Stomach (tissue), 19 donors: ENCODE measurements at places on chromosomes 12 and 14. TPM values are rescaled to one million over a fixed set of nuclear protein-coding genes. Genes with fewer than 3 reads are reported as not detected.

CLEC9A gene
- total RNA-seq, result not detected

DNA sequence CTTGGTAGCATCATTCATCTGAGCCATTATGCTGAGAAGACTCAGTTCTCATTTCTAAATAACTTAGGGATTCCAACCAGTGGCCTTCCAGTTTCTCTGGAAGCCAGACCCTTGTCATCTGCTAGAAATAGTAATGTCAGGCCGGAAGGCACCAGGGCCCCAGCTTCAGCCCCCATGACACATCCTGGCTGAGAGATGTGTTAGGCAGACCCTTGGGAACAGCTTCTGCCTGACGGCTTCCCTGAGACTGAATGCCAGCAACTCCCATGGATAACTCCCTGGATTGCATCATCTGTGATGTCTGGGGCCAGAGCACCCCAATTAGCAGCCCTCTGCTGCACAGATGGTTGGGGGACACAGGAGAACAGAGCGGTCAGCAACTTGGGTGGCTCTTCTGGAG is 583.5 kb upstream of the TBX3 start:
- H3K27ac ChIP-seq, result no peak overlapping the region
- no peaks in the 10 kb centered on the region for H3K27me3 ChIP-seq
- no peaks in the 10 kb centered on the region for H3K4me1 ChIP-seq
- H3K4me3 ChIP-seq, result no peak overlapping the region

DNA sequence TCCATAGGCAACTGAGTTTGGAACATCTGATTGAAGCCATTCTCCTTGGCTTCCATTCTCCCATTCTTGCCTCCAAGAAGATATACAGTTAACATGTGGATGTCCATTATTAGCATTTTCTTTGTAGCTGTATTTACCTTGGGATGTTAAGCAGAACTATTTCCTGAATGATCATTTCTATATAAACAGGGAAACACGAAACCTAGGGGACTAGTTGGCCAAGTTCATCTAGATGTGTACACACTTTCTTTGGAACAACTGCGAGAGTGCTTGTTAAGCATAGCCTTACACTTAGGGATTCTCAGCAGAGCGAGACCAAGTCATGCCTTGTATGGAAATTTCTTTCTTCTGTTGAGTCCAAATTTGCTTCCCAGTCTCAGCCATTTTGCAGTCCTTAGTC is 42.1 kb downstream of the DRAM1 start:
- H3K36me3 ChIP-seq, result peaks cover 36% of the 10 kb centered on the region
- no peak overlapping the region for H3K4me3 ChIP-seq
- H3K4me1 ChIP-seq, result peaks cover 17% of the 10 kb centered on the region
- no peaks in the 10 kb centered on the region for H3K27me3 ChIP-seq

DNA sequence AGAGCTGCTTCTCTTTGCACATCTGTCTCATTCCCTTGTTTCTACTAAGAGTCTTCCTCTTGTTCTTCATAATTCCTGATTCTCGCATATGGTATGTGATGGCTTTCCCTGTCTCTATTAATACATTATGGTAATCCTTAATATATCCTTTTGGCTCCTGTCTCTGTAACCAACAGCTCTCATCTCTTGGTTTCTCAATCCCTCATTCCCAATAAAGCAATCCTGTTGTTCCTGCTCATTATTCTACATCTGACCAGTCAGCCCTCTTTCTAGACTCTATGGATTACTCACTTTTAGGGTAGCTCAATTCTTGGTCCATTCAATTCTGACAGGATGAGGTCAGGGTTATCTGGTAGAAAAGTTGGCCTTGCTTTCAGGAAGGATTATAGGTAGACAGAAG is 349.9 kb downstream of the LRIG3 start:
- H3K36me3 ChIP-seq, result no peaks in the 10 kb centered on the region
- H3K27me3 ChIP-seq, result no peaks in the 10 kb centered on the region
- H3K4me3 ChIP-seq, result no peak overlapping the region
- no peak for DNase-seq

- H3K4me1 ChIP-seq, result no peaks in the 10 kb centered on the region
- no peaks in the 10 kb centered on the region for H3K36me3 ChIP-seq
- no peak overlapping the region for H3K27ac ChIP-seq
Observed at GRCh38 chr14:96162265-96162664, 42.4 kb upstream of the BDKRB2 start.
